ENCODE measurements at places on chromosomes 4 and X.

DNA sequence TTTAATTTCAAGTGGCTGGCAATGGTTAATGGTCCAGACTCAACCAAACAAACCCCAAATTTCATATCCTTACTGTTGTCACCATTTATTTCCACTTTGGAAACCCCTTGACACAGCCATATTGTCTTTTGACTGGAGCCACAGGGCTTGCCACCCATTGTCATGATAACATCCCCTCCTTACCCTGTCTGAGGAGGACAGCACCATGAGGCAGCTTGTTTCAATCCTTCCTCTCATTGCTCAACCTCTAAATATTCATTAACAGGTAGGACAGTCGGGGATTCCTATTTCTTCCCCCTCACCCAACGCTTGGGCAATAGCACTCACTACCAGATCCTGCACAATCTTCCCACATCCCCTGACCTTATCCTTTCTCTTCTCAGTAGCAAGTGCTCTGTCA lies 92.1 kb downstream of the CEP135 start:
- no peak for DNase-seq

GRCh38 chr4:8533274-8533865 lies 46.8 kb upstream of the GPR78 start:
- DNase-seq, result no peak

GRCh38 chrX:34584781-34585180 lies 72.3 kb downstream of the TMEM47 start:
- DNase-seq, result no peak

GRCh38 chr4:146338512-146338911 lies 124.2 kb downstream of the REELD1 start:
- peak; percentile 23 for DNase-seq

DNA sequence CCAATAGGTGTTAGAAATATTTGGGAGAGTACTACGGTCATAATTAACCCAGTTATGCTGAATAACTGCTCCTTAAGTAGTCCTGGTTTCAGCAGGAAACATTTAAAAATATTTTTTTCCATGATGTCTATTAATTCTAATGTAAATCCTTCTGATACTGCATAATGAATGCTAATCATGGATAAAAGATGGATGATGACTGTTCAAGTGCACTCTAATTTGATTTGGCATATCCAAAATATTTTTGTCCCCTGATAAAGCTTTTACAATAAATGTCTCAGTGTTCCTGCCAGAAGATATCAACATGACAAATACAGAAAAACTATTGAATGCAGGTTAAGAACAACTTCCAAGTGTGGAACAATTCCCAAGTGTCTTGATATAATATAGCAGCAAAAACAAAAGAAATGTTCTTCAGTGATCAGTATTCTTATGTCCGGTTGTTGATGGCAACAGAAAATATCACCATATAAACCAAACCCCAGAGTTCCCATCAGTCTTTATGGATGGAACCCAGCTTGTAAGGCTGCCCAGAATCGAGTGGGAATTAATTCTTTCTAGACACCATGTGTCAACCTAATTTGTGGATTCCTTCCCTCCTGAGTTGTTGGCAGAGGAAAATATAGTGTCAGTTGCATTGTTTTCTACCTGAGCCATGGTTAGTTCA lies 205.4 kb upstream of the GK2 start:
- DNase-seq, result no peak
